ENCODE measurements at places on chromosomes 13 and 19.

GRCh38 chr19:33008738-33009137 is 36.7 kb downstream of the FAAP24 start:
- no peak for DNase-seq

DNA sequence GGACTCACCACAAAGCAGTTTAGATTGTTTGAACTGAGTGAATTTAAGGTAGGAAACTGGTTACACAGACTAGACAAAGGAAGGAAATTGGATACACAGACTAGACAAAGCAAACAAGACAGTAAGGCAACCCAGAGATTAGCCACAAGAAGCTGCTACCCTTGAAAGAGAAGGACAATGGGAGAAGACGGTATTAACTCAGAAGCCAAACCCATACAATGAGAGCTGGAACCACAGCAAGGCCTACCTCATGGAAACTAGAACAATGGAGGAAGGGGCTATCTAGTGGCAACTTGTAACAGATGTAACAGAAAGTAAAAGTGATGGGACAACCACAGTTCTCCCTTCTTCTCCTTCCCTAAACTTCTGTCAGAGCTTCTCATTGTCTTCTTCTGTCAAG is 410.9 kb upstream of the SPRY2 start:
- no peak for DNase-seq

- no peak for DNase-seq
Measured at GRCh38 chr19:41369769-41370168, 5.8 kb upstream of the B9D2 start.

GRCh38 chr13:113350065-113350937 is 13.6 kb downstream of the GRTP1 start:
- DNase-seq: no peak

DNA sequence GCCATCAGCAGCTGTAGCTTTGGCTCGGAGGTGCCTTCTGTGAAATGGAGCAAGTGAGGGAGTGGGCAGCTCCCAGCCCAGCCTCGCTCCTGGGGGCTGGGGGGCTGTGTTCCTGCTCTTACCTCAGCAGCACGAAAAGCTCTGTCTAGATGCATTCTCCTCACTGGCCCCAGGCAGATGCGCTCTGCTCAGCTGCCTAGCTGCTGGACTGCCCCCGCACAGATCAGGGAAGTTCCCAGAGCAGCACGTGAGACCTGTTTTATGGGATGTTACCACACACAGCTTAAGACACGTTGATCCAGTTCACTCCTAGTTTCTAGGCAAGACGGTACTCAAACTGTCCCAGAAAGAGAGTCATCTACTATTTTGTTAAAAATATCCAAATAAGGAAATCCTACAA is 13.6 kb downstream of the LCP1 start:
- peak; percentile 68 for DNase-seq

DNA sequence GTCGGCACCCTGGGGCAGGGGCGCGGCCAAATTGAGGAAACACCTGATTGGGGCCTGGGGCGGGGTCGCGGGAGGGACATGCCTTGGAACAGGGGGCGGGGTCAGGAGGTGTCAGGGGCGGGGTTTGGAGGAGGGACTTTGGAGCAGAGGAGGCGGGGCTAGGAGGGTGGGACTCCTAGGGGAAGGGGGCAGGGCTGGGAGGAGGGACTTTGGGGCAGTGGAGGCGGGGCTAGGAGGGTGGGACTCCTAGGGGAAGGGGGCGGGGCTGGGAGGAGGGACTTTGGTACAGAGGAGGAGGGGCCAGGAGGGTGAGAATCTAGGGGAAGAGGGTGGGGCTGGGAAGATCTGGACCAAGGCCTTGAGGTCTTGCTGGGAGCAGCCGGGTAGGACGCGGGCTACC is 21.9 kb downstream of the GRIN2D start:
- peak; percentile 81 for DNase-seq

DNA sequence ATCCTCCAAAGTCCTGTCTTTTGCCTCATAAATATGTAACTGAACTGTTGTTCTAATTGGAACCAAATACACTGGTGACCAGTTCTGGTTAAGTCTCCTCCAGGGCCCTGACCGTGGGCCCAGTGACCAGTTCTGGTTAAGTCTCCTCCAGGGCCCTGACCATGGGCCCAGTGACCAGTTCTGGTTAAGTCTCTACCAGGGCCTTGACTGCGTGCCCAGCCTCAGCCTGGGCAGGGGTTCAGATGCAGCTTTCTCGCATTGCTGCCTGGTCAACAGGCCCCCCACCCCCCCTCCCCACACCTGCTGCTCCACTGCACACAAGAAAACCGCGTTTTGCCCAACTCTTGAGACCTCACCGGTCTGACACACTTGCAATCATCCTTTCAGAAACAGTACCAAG is 3.8 kb upstream of the GRTP1 start:
- DNase-seq: no peak

DNA sequence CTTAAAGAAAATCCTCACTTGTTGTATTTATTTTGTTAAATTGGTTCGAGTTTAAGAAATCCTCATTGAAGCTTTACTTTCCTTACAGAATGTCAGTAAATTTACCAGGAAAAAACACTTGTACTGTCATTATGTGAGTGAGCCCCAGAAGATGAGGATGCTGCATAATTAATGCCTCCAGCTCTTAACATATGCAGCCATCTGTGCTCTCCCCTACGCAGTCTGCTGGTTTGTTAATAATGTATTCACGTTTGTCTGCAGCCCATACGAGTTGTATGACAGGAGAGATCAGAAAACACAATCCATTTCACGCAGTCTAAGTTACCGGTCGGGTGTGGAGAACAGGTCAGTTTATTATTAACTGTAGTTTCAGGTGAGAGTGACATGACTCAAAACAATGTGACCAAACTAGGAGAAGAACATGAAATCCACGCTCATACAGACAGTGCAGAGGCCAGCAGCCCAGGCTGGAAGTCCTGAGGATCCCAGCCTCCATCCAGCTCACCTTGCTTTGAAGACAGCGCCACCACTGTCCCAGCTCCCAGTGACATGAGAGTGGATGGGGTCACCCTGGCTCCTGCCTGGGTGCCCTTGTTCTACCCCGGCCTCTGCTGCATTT is 19.8 kb upstream of the ATP11A start:
- DNase-seq: no peak

DNA sequence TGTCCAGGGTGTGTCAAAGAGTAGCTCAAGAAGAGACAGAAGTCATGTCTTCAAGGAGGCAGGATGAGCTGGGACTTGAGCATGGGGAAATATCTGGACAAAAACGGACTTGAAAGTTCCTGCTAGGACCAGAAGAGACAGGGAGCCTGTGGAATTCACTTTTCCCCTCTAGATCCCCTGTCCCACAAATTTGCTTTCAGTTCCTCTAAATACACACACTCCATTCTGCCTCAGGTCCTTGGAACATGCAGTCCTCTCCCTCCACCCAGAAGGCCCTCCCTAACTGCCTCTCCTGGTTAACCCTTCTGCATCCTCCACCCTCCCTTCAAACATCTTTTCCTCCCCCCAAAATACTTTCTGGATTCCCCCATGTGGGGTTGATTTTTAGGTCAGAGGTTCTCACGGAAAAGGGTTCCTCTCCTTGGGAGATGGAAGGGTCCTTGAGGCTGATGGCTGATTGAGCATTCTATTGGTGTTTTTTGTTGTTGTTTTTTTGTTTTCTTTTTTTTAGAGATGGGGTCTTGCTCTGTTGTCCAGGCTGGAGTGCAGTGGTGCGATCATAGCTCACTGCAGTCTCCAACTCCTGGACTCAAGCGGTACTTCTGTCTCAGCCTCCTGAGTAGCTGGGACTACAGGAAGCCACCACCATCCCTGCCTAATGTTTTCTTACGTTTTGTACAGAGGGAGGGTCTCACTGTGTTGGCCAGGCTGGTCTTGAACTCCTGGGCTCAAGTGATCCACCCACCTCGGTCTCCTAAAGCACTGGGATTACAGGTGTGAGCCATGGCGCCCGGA is 6.9 kb upstream of the RETN start:
- DNase-seq: no peak

DNA sequence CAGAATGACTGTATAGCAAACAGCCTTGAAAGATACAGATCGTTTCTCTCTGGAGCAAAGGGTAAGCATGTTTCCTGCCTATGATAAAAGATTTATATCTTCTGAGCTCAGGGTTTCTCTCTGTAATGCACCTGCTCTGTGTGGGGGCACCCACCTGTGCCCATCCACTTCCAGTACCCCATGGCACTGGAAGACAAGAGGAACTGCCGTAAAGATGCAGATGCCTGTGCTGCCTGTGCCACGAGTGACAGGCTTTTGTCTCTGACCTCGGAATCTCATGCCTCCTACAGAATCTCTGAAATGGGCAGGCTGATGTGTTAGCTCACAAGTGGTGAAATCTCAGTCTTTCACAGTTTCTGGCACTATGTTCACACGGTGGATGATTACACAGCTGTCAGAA is 50.3 kb upstream of the ATP11A start:
- no peak for DNase-seq

DNA sequence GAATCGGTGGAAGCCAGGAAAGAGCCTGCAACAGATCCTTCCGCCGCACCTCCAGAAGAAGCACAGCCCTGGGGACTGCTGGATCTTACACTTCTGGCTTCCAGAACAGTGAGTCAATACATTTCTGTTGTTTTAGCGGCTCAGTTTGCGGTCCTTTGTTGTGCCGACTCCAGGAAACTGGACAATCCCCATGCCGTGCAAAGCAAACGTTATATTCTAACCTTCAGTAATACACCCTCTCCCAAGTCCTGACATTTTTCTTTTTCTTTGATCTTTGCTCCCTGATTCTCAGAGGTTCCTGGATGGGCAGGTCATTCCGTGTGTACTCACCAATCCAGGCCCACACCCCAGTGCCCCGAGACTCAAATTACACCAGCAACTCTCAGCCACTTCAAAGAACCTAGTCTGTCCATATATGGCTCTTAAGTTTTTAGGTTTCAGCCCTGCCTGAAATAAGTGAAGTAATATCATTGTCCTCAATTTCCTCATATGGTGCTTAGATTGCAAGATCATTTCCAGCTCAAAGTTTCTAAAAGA is 387.1 kb upstream of the SGCG start:
- DNase-seq: no peak

- DNase-seq: no peak
Measured at GRCh38 chr13:78323040-78323439, 280.3 kb downstream of the POU4F1 start.

- DNase-seq: no peak
Measured at GRCh38 chr13:47826471-47826870, 174.6 kb downstream of the SUCLA2 start.

DNA sequence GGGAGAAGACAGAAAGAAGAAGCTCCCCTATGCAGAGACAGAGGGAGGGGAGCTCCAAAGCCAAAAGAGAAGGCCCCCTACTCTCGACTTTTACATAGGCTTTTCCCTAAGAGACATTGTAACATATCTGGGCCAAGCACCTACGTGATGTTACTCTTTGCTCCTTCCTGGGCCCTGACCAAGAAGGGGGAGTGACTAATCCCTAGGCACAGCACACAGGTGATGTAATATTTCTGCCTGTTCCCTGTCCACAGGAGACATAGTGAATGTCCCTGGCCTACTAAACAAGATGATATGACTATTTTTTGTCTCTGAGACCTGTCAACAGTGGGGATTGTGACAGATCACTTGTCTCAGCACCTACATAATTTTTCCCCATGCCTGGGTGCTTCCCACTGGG is 15.9 kb upstream of the ZNF254 start:
- no peak for DNase-seq

GRCh38 chr13:76012091-76012721 is 376.1 kb downstream of the LMO7 start:
- no peak for DNase-seq

- no peak for DNase-seq
Measured at GRCh38 chr13:96075953-96076543, 13.9 kb upstream of the HS6ST3 start.

DNA sequence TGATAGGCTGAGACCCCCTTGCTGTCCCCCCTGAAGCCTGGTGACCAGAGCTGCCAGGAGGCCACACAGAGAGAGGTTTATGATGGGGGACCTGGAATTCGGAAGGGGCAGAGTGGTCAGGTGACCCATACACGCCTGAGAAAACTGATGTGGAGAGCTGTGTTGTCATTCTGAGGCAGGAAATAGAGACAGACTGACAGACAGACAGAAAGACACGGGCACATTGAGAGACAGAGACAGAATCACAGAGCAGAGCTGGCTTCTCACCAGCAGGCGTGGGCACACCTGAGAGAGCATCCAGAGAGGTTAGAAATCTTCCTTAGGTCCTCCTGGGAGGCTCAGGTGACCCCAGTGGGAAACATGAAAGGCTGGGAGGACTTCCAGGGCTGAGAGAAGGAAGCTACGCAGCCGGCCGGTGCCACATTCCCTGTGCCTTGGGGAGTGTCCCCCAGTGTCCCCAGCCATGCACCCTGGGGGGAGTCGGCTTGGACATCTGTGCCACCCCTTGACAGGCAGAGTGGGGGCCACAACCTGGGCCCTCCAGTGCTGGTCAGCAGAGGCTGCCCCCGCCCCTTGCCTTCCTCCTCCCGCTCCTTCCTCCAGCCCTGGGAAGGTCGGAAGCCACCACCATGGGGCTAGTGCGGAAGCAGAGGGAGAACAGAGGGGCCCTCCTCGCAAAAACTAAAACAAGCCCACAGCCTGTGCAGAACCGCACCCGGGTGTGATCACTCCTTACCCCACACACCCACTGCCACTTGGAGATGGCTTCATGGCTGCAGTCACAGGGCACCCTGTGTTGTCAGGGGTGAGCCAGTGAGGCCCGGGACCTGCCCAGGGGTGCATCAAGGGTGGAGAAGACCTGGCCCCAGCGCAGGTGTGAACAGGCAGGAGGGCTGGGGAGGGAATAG is 2.2 kb downstream of the FFAR1 start:
- DNase-seq: peak; percentile 6

GRCh38 chr13:49812812-49813211 is 20.3 kb upstream of the KPNA3 start:
- DNase-seq: no peak

- DNase-seq: no peak
Measured at GRCh38 chr13:72316716-72317115, 410.7 kb downstream of the MZT1 start.

DNA sequence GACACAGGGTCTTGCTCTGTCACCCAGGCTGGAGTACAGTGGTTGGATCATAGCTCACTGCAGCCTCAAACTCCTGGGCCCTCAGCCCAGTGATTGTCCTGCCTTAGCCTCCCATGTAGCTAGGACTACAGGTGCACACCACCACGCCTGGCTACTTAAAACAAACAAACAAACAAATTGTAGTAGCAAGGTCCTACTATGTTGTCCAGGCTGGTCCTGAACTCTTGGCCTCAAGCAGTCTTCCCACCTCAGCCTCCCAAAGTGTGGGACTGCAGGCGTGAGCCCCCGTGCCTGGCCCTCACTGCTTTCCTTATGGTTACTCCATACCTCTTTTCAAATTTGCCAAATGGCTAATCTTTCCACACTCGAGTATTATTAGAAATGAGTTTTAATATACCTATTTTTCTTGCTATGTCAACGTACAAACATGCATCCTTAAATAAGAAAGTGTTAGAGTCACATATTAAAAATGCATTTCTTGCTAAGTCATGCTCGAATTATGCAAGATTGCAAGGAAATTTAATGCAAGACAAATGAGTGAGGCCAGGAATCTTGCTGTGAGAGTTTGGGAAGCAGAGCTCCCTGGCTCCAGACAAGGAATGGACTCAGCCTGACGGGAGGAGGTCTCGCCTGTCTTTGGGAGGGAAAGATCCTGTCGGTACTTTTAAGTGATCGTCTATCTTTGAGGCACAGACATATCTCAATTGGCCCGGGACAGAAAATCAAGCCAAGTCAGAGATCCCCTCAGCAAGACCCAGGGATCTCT is 39.4 kb downstream of the RFX2 start:
- DNase-seq: no peak

GRCh38 chr13:42215578-42216421 is 56.2 kb upstream of the AKAP11 start:
- peak; percentile 18 for DNase-seq
